Hair follicle dermal papilla cell (primary cell): ENCODE measurements at places on chromosomes 1 and 21. TPM values are rescaled to one million over a fixed set of nuclear protein-coding genes. Genes with fewer than 3 reads are reported as not detected.

Gene C1orf74
- total RNA-seq, result 1.8 and 1.9 TPM in 2 replicates

Gene OR6K3
- not detected in 2 replicates for total RNA-seq

Gene SPRR2E
- not detected in 2 replicates for total RNA-seq

Gene PTGER3
- total RNA-seq, result 6.5 and 14.8 TPM in 2 replicates

Gene CA6
- total RNA-seq, result not detected in 2 replicates

Gene DMAP1
- total RNA-seq, result 22.2 and 27.7 TPM in 2 replicates

Gene ZBTB8A
- total RNA-seq, result 7.7 and 8.6 TPM in 2 replicates

Gene MX2
- 7.9 and 16.1 TPM in 2 replicates for total RNA-seq
